Epithelial cell of umbilical artery (primary cell): ENCODE measurements at places on chromosomes 5 and 9. TPM values are rescaled to one million over a fixed set of nuclear protein-coding genes. Genes with fewer than 3 reads are reported as not detected.

Gene GADD45G
- 0.61 and 0.65 TPM in 2 replicates for total RNA-seq

Gene DDX4
- total RNA-seq: not detected in 2 replicates

Gene ENDOG
- 25.2 and 37.7 TPM in 2 replicates for total RNA-seq

Gene CDKN2A
- 2.1 and 4.9 TPM in 2 replicates for total RNA-seq

Gene IZUMO3
- not detected in 2 replicates for total RNA-seq

Gene ANKRD31
- not detected in 2 replicates for total RNA-seq

Gene PCDHB4
- under 0.01 and 0.15 TPM in 2 replicates for total RNA-seq

Gene PCDHB14
- 0.61 and 0.65 TPM in 2 replicates for total RNA-seq

Gene NPR3
- total RNA-seq: 1.7 and 2.3 TPM in 2 replicates

Gene ALDH7A1
- 51.8 and 52.9 TPM in 2 replicates for total RNA-seq

Gene EQTN
- not detected in 2 replicates for total RNA-seq

Gene TEK
- 88.0 and 110 TPM in 2 replicates for total RNA-seq

Gene TPM2
- 305 and 385 TPM in 2 replicates for total RNA-seq

Gene LIX1
- total RNA-seq: not detected in 2 replicates

Gene EDIL3
- total RNA-seq: 47.0 and 47.4 TPM in 2 replicates

Gene HSPB3
- total RNA-seq: not detected in 2 replicates
